CD4-positive, CD25-positive, alpha-beta regulatory T cell (primary cell): ENCODE measurements at places on chromosomes 2 and 18. TPM values are rescaled to one million over a fixed set of nuclear protein-coding genes. Genes with fewer than 3 reads are reported as not detected.
A peak's percentile ranks its signal among the peaks of the same experiment; 100 is the strongest.

GRCh38 chr2:236165842-236166795, 2.1 kb downstream of the GBX2 start:
- no peak overlapping the region for H3K4me3 ChIP-seq
- H3K4me1 ChIP-seq, result no peaks in the 10 kb centered on the region
- H3K36me3 ChIP-seq, result no peaks in the 10 kb centered on the region
- DNase-seq, result no peak

DNA sequence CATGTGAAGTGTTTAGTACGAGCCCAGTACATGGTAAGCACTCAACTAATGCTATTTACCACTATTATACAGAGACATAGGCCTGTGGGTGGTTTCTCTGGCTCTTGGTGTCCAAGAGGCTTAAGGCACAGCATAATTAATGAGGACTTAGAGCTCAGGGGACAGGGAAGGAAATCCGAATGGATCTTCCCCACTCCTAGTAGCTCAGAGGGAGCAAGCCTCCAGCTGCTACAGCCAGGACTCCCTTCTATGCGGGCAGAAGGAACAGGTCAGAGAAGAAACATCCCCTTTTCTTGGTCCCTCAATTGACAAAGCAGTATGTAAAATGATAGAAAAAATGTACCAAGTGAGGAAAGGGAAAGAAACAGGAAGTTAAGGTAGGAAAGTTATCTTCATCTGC, 261.3 kb upstream of the STON1 start:
- H3K27me3 ChIP-seq, result no peaks in the 10 kb centered on the region
- no peaks in the 10 kb centered on the region for H3K4me1 ChIP-seq
- no peak overlapping the region for H3K4me3 ChIP-seq
- no peak for DNase-seq
- no peak overlapping the region for H3K27ac ChIP-seq

Gene CDH7
- total RNA-seq, result not detected

DNA sequence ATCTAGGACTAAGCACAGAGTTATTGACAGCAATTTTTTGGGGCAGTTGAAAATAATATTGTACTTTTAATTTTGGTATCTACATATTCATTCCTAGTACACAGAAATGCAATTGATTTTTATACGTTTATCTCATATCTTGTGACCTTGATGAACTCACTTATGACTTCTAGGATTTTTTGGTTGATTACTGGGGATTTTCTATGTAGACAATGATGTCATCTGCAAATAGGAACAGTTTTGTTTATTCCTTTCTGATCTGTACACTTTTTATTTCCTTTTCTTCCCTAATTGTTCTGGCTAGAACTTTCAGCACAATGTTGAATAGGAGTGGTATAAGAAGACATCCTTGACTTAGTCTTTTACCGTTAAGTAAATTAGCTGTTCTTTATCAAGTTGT, 143.5 kb upstream of the PGAP1 start:
- no peak overlapping the region for H3K4me3 ChIP-seq
- H3K27ac ChIP-seq, result no peak overlapping the region
- no peak for DNase-seq
- H3K27me3 ChIP-seq, result no peaks in the 10 kb centered on the region

DNA sequence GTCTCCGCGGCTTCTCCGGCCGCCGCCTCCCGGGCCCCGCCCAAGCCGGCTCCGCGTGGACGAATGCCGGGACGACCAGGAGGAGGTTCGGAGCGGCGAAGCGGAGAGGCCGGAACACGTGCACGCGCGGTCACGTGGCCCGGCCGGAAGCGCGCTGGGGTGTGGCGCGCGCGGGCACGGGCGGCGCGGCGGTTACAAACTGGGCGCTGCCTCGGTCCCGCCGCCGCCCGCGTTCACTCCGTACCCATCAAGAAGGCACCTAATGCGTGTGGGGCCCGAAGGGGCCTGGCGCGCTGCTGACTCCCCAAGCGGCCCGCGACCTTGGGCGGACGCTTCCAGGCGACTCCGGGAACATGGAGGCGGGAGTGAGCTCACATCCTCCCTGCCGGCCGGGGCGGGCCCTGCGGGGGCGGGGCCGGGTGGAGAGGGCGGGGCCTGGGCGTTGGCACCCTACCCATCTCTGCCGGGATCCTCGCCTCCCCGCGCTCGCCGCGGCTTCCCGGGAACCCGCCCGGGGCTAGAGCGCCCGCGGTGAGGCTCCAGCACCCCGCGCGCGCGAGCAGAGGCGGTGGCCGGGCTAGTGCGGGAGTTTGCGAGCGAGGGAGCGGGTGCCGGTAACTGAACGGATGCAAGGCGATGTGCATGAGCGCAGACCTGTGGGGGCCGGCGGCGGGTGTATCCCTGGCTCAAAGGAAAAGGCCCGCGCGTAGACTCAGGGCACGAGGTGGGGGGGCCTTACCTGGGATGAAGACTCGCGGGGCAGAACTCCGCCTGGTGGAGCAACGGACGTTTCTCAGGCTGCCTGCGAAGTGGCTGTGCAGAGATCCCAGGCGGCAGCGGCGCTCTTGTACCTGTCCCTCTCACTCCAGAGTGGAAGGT, at the start of gene TMEM185B:
Gene TMEM185B (minus strand): TSS at position 367 of the 879 bp plus-strand sequence. CDS start 424 bp downstream, outside the sequence.
- peak within 1 kb of the TSS; percentile 61 for H3K4me3 ChIP-seq
- peaks cover 34% of the 10 kb centered on the region for H3K4me1 ChIP-seq
- peak; percentile 86 for DNase-seq
- peaks cover 11% of the 10 kb centered on the region for H3K36me3 ChIP-seq
- no peaks in the 10 kb centered on the region for H3K27me3 ChIP-seq

GRCh38 chr2:9126540-9126939, 80.1 kb upstream of the ASAP2 start:
- DNase-seq, result no peak
- H3K4me1 ChIP-seq, result no peaks in the 10 kb centered on the region
- H3K36me3 ChIP-seq, result no peaks in the 10 kb centered on the region
- no peak overlapping the region for H3K4me3 ChIP-seq
- no peak overlapping the region for H3K27ac ChIP-seq
- no peaks in the 10 kb centered on the region for H3K27me3 ChIP-seq

GRCh38 chr2:30439879-30440278, 7.2 kb upstream of the LCLAT1 start:
- no peaks in the 10 kb centered on the region for H3K36me3 ChIP-seq
- H3K4me1 ChIP-seq, result no peaks in the 10 kb centered on the region
- no peaks in the 10 kb centered on the region for H3K27me3 ChIP-seq
- H3K27ac ChIP-seq, result no peak overlapping the region
- H3K4me3 ChIP-seq, result no peak overlapping the region
- no peak for DNase-seq

Gene ASB18
- total RNA-seq, result not detected

DNA sequence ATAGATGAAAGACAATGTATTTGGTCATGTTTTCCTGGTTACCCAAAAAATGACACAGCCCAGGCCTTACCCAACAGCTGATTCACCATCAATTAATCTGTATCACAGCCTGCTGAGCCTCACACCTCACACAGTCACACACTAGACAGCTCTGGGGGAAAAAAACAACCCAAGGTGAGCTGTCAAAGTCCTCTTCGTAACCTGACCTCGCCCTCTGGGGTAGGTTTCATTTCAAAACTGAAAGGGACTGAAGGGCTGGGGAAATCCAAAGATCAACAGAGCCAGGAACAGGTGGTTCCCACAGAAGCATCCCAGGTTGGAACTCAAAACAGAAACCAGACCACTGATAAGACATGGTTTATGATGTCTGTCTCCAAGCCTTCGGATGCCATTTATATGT, 18.2 kb upstream of the PCBP1 start:
- H3K4me3 ChIP-seq, result peak overlapping the region; percentile 69
- peak overlapping the region; percentile 91 for H3K27ac ChIP-seq
- H3K36me3 ChIP-seq, result peaks cover 11% of the 10 kb centered on the region
- H3K4me1 ChIP-seq, result peaks cover 31% of the 10 kb centered on the region

Gene TMEM37
- total RNA-seq, result not detected

GRCh38 chr2:202032846-202033316, 774 bp upstream of the FZD7 start:
- no peaks in the 10 kb centered on the region for H3K36me3 ChIP-seq
- peaks cover 19% of the 10 kb centered on the region for H3K27me3 ChIP-seq
- H3K4me1 ChIP-seq, result peaks cover 27% of the 10 kb centered on the region
- H3K27ac ChIP-seq, result no peak overlapping the region
- DNase-seq, result no peak

GRCh38 chr2:10240911-10241610, 61.6 kb upstream of the HPCAL1 start:
- H3K4me3 ChIP-seq, result no peak overlapping the region
- DNase-seq, result no peak
- H3K36me3 ChIP-seq, result no peaks in the 10 kb centered on the region
- H3K4me1 ChIP-seq, result no peaks in the 10 kb centered on the region
- H3K27me3 ChIP-seq, result no peaks in the 10 kb centered on the region

DNA sequence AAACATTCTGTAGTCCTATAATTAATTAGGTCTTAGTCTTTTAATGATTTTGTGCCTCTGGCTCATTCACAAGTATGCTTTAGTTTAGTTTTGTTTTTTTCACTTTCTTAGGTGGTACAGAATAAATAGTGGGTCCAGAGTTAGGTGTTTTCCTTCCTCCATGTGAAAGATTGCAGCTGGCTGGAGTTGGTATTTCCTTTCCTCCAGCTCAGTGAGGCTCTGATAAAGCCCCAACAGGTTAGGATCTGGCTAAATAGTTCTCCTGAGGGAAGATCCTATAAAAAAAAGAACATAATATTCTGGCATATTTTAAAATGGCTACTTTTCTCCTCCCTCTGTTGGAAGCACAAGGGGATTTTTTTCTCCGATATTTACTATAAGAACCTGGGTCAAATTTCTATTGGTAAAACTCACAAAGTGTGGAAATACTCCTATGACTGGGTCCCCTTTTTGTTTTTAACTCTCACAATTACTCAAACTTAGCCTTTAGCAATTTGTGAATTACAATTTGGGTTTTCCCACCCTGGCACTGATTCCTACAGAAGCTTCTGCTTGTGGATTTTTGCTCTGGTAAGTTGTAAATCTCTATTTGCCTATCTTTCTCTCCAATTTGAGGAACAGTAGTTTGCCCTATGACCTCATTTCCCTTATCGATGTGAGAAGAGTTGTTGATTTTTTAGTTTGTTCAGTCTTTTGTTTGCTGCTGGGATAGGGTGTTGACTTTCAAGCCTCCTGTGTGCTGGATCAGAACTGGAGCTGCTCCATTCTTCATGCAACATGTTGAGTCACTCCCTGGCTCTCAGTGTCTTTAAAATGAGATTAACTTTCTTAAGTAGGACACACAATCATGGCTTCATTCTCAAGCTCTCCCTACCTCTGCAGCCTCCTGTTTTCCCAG, 500.9 kb downstream of the RNF144A start:
- DNase-seq, result no peak
- H3K27ac ChIP-seq, result no peak overlapping the region
- H3K27me3 ChIP-seq, result peaks cover 2% of the 10 kb centered on the region
- no peaks in the 10 kb centered on the region for H3K36me3 ChIP-seq
- no peaks in the 10 kb centered on the region for H3K4me1 ChIP-seq
- H3K4me3 ChIP-seq, result no peak overlapping the region

DNA sequence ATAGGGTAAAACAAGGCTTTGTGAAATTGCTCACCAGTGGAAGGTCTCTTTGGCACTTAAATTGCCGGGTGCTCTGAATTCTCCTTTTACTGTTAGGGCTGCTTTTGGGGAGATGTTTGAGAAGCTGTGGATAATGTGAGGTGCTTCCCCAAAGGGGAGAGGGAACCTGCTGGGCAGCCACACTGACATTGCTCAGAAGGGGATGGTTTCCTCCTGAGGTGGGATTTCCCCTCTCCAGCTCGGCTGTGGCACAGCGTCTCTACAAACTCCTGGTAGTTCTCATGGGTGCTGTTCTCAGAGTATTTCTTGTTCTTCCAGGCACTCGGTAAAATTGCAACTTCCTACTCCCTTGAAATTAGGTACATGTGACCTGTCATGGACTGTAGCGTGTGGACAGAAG, 124.2 kb downstream of the LPIN1 start:
- peaks cover 4% of the 10 kb centered on the region for H3K4me1 ChIP-seq
- H3K27ac ChIP-seq, result no peak overlapping the region

GRCh38 chr2:106847366-106847765, 38.6 kb downstream of the ST6GAL2 start:
- H3K36me3 ChIP-seq, result no peaks in the 10 kb centered on the region
- DNase-seq, result no peak
- no peak overlapping the region for H3K27ac ChIP-seq
- no peak overlapping the region for H3K4me3 ChIP-seq

DNA sequence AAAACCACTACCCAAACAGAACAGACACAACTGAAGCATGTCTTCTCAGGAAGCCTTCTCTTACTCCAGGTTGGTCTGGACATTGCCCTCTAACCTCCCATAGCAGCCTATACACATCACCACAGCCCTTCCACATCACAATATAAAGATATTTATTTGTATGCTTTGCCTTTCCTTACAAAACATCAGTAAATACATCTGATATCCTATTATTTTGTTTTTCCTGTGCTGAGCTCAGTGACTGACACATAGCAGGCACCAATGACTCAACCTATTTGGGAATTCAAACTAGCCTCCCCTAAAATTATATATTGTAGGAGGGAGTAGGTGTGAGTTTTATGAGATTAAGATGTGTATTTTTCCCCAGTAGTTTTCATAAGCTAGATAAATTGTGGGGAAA, 28.8 kb downstream of the SLC40A1 start:
- no peak for DNase-seq
- H3K27ac ChIP-seq, result no peak overlapping the region
- no peaks in the 10 kb centered on the region for H3K36me3 ChIP-seq
- H3K4me1 ChIP-seq, result no peaks in the 10 kb centered on the region

GRCh38 chr2:173232956-173233744, 121.5 kb upstream of the CDCA7 start:
- no peak overlapping the region for H3K4me3 ChIP-seq
- no peak for DNase-seq
- H3K27me3 ChIP-seq, result peaks cover 1% of the 10 kb centered on the region
- H3K27ac ChIP-seq, result no peak overlapping the region

DNA sequence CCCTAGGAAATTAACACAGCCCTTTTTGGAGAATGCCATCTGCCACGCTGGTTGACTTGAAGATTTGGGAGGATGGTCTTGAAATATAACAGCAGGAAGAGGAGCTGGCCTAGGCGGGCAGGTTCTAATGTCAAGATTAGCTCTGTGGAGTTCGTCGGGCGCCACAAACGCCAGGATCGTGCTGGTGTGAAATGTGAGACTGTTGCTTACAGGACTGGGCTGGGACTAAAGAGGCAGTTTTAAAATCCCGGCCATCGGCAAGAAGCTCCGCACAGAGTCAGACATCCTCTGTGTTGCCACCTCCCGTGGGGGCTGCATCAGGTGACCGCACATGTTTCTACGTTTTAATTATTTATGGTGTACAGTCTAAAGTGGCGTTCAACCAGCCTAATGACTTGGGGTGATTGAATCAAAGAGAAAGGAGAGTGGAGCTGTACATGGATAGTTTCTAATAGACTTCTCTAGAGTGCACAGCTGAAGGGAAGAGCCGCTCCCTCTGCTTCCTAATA, 99.4 kb upstream of the BCL11A start:
- no peak for DNase-seq
- H3K27ac ChIP-seq, result no peak overlapping the region
- H3K4me1 ChIP-seq, result no peaks in the 10 kb centered on the region
- peaks cover under 1% of the 10 kb centered on the region for H3K27me3 ChIP-seq
- H3K36me3 ChIP-seq, result no peaks in the 10 kb centered on the region

DNA sequence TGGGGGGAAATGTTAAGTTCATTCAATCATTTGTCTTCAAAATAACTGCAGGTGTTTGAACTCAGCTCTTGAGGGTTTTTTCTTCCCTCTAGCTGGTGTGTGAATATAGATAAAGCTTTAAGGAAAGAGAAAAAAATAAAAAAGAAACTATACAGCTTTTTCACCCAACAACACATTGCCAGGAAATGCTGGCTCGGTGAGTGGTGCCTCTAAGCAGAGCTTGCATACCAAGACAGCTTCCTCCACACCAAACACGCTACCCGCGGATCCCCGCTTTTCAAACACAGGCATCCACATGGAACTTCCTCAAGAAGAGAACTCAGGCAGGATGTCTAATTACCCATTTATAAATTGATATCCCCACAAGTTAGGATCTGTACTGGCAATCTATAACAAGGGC, 69.8 kb upstream of the TANK start:
- peaks cover 7% of the 10 kb centered on the region for H3K4me1 ChIP-seq
- no peaks in the 10 kb centered on the region for H3K27me3 ChIP-seq
- DNase-seq, result peak; percentile 16
- H3K36me3 ChIP-seq, result no peaks in the 10 kb centered on the region
- no peak overlapping the region for H3K27ac ChIP-seq
